Hematopoietic multipotent progenitor cell treated with erythropoietin and hydrocortisone succinate and interleukin-3 and kit ligand, for 4 days (in vitro differentiated cells): ENCODE measurements at places on chromosomes 16 and 17.

- DNase-seq: no peak
Observed at GRCh38 chr16:886802-887731, 83.7 kb downstream of the LMF1 start.

DNA sequence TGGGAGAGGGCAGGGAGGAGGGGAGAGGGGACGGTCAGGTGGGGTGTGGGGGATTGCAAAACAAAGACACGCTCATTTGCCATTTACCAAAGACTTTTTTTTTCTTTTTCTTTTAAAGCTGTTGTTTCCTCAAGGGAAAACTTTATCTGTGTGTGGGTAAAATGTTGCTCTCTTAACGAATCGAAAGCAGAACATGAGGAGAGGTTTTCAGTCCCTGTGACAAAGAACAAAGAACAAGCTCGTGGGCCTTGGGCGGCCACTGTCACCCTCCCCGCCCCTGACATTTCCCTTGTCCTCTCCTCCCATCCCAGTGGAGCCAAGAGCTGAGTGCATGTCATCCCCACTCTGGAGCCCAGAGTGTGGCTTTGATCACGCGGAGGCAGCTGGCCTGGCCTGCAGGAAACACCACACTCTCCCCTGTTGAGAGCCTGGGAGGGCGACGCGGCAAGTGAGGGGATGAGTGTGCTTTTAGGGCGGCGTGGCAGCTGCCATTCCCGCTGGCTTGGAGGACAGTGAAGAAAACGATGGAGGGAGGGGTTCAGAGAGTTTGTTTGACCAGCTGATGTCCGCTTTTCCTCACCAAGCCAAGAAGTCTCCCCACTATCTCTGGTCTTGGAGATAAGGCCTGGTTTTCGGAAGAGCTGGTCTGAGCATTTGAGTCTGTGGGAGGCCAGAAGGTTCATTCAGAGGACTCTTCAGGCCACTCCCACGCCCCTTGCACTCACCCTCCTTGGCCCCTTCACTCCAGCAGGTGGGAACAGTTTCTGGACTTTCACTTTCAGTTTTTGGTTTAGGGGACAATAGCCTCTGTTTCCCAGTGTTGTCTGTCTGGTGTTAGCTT, 11.4 kb downstream of the CCR7 start:
- peak; percentile 55 for DNase-seq

DNA sequence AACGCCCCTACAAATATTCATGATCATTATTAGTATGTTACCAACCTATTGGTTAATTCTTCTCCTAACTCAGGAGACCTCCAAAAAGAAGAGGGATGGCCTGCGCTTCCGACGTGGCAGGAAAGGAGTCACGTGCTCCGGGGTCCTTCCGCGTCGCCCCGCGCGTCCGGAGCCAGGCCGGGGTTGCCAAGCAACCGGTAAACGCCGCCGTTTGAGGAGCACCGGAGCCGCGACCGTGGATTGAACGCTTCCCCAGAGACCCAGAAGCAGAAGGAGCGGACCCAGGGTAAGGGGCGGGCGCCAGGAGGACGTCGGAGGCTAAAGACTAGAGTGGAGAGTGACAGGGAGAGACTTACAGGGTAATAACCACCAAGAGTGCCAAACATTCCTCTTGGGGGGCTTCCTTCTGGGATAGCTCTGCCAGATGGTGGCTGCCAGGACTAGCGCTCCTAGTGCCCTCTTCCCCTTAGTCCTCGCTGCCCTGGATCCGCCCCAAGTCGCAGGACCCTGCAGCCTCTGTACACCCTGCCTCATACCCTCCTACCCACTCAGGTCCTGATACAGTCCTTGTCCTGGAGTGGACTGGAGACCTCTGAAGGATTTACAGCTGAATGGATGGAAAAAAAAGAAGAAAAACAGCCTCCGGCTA, at the start of gene DNAI2:
DNAI2 (plus strand) TSS at position 175 of the 649 bp plus-strand sequence. CDS start 7,584 bp downstream, outside the sequence.
- peak; percentile 48 for DNase-seq

- no peak for DNase-seq
Observed at GRCh38 chr17:57109393-57110151, 24.5 kb downstream of the AKAP1 start.
